ENCODE measurements at places on chromosomes 3 and 15.
A peak's percentile ranks its signal among the peaks of the same experiment; 100 is the strongest.

DNA sequence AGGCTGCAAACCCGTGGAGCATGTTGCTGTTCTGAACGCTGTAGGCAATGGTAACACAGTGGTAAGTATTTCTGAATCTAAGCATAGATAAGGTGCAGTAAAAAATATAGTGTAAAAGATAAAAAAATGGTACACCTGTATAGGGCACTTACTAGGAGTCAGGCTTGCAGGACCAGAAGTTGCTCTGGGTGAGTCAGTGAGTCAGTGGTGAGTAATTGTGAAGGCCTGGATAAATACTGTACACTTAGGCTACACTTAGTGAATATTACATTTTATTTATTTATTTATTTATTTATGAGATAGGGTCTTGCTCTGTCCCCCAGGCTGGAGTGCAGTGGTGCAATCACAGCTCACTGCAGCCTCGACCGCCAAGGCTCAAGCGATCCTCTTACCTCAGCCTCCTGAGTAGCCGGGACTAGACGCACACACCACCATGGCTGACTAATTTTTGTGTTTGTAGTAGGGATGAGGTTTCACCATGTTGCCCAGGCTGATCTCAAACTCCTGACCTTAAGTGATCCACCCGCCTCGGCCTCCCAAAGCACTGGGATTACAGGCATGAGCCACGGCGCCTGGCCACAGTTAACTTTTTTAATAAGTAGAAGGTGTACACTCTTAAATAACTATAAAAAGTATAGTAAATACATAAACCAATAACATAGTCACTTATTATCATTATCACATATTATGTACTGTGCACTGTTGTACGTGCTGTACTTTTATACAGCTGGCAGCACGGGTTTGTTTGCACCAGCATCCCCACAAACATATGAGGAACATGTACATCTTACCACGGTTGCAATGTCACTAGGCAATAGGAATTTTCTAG lies 155.1 kb downstream of the IGF1R start:
- no peak for DNase-seq

GRCh38 chr15:25611603-25612002 lies 172.8 kb upstream of the UBE3A start:
- no peak for DNase-seq

GRCh38 chr3:169879845-169880575 lies 10.3 kb upstream of the LRRC31 start:
- DNase-seq = no peak

- DNase-seq = no peak
Observed at GRCh38 chr3:11165476-11165875, 11.2 kb downstream of the HRH1 start.

DNA sequence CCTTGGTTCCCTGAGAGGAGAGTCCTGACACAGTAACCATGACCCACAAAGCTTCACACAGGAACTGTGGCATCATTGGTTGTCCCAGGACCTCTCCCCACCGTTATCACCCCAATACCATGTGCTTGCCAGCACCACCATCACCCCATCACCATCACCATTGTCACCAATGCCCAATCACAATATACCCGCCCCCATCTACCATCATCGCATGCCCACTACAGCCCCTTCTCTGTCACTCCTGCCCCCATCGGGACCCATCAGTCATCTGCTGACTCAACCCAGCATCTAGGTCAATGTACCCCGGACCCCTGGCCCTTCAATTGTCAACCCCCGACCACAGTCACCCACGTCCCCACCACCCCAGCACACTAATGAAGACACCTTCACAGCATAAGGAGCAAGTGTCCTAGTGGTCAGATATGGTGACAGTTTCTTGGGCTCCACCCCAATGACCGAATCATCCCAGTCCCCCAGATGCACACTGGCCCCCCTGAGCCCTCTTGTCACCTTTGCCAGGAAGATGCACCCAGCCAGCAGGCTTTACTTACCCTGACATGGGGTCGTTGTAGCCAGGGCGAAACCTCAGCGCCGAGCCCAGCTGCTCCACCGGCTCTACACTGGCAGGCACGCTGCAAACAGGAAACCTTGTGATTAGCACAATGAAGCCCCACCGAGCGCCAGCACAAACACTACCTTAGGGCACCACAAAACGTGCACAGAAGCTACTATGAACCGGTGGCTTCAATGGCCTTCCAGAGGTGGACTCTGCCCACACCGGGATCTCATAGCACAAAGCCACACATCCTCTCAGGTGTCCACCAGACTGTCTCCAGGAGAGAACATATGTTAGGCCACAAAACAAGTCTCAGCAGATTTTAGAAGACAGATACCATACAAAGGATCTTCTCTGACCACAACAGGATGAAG lies 25.1 kb downstream of the SHISA5 start:
- peak; percentile 60 for DNase-seq

- DNase-seq = no peak
Observed at GRCh38 chr3:13506680-13507079, 26.6 kb downstream of the HDAC11 start.

- no peak for DNase-seq
Observed at GRCh38 chr15:27582726-27583410, 516.2 kb downstream of the OCA2 start.

DNA sequence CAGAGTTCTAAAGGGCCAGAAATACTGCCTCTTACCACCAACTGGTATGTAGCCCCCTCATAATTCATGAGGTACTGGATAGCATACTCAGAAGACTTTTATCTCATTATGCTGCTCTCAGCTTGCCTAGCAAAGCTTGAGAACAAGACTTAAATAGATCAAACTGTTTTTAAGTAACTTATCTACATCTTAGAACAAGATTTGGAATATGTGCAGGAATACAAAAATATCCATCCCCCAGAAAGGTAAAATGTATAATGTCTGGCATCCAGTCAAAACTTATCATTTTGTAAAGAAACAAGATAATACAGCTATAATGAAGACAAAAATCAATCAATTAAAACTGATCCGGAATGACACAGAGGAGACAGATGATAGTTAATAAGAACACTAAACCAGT lies 400.4 kb upstream of the TGFBR2 start:
- DNase-seq = no peak

DNA sequence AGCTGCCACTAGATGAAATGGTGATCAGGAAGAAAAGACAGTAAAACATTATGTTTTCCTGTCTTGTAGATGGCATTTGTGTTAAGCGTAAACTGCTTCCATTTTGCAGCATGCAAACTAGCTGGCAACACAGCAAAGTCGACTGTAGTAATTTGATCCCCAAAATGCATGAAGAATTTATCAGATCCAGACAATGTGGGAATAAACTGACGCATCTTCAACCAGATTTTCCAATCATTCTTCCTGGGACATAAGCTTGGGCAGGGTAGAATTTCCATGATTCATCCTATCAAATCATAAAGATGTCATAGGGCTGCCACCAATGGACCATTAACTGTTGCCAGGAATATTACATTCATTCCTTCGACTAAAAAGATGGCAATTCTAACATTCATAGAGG lies 260.3 kb downstream of the ERC2 start:
- no peak for DNase-seq

GRCh38 chr3:141789281-141789680 lies 26.1 kb downstream of the GRK7 start:
- no peak for DNase-seq

DNA sequence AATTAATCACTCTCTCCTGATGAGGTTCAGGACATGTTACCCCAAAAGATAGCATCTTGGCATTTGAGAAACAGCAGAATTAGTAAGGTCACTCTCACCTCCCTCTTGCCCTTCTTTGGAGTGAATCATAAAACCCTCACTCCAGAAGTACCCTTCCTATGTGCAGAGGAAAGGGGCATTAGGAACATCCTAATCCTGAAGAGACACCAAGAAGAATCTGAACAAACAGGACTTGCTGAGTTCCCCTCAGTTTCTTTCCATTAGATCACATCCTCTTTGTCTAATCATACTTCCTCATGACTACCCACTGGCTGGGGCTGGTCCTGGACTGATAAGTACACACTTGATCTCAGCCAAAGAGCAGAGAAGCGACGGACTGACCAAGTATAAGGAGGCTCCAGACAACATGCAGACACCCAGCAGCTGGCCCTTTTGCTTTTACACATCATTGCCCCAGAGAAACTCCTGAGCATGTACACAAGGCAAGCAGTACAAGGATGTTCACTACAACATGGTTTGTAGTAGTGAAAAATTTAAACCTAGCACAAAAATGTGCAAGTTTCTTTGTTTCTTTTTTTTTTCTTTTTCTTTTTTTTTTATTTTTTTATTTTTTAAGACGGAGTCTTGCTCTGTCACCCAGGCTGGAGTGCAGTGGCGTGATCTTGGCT lies 15.0 kb upstream of the TM6SF1 start:
- DNase-seq = no peak

- DNase-seq = no peak
Observed at GRCh38 chr3:132016061-132017041, 18.5 kb downstream of the CPNE4 start.

DNA sequence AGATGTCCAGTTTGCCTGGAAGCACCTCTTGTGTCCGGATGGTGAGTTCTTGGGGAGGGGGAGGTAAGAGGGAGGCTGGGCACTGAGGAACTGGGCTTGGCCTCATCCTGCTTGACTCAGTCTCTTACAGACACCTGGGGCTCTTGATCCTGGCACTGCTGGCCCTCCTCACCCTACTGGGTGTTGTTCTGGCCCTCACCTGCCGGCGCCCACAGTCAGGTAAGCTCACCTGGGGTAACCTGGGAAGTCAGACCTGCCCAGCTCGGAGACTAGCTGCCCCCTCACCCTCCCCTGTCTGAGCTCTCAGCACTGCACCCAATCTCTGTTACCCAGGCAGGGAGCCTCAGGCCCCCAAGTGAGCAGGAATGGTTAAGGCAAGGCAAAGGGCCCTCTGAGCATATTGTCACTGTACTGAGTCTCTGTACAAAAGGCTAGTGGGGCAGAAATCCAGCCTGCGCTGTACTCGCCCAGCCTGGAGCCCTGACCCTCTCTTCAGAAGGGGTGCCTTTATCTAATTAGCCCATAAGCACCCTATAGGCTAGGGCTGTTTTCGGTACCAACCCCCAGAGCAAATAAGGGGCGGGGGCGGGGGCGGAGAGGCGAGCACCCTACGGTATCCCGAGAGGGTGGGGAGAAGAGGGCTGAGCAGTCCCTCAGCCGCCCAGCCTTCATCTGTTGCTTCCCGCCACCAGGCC lies 2.2 kb upstream of the IL17RC start:
- no peak for DNase-seq

DNA sequence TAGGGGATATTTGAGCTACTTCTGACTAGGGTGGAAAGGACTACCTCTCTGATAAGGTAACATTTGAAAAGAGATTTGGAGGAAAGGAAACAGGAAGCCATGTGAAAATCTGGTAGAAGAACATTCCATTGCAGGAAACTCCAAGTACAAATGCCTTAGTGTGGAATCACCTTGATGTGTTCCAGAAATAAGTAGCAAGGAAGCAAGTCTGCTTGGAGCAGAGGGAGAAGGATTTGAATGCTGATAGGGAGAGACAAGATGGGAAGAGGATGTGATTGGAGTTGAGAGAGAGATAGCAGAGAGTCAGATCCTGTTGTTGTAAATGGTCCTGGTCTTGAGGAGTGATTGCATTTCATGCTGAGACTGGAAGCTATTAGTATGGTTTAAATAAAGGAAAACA lies 335.1 kb upstream of the DCBLD2 start:
- no peak for DNase-seq

GRCh38 chr15:64111679-64112050 lies 15.9 kb downstream of the SNX1 start:
- DNase-seq = no peak

DNA sequence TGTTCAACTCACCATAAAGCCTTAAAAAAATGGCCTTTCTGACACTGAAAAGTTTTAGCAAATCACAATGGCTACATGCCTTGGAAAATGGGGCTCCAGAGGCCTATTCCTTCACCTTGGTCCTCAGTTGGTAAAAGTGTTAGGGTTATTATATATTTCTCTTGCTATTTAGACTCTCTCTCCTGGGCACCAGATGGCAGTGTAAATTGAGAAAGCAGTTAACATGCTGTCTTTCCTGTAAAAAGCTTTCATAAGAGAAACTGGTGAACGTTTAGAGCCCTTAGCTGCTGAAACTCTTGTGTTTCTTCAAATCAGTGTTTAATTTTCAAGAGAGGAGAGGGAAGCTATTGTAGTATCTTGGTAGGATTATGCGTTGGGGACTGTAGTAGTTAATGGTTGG lies 89.9 kb downstream of the LRTM1 start:
- no peak for DNase-seq

DNA sequence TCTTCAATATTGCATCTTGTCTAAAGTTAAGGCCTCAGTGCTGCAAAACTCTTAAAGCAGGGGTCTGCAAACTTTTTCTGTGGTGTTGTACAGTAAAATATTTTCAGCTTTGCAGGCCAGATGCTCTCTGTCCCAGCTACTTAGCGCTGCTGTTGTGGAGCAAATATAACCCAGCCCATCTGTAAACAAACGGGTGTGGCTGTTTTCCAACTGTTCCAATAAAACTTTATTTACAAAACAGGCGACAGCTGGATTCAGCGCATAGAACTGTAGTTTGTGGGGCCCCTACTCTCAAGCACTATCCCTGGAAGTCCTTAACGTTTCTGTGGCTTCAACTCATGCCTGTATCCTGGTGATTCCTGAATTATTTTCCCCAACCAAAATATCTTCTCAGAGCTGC lies 365.0 kb downstream of the FOXP1 start:
- DNase-seq = no peak

GRCh38 chr15:37016231-37016630 lies 84.1 kb downstream of the MEIS2 start:
- DNase-seq = no peak

DNA sequence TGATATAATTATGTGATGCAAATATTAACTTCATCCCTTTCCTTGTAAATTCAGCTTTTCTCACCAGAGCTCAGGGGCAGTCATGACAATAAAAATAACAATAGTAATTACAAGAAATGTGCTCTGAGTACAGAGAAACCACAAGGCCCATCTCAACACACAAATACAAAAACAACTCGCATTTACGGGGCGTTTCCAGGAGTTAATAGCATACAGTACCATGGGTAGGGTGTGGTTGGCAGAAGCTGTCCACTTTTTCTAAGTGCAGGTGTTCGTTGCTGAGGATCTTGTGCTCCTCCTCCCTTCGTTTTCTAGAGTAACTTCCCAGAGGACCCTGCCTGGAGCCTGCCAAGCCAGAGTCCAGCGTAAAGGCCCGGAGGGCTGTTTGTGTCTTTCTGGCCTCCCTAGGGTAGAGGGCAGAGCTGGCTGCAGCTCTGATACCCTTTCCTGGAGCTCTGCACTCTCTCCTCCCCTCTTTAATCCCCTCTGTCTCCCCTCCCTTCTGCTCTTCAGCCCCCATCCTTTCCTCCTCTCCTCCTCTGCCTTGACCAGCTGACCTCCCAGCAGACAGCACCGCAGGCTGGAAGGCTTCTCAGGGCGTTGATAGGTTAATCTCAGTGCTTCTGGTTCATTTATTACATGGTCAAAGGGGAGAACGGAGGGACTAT lies 11.4 kb downstream of the SEMA3G start:
- DNase-seq = no peak

DNA sequence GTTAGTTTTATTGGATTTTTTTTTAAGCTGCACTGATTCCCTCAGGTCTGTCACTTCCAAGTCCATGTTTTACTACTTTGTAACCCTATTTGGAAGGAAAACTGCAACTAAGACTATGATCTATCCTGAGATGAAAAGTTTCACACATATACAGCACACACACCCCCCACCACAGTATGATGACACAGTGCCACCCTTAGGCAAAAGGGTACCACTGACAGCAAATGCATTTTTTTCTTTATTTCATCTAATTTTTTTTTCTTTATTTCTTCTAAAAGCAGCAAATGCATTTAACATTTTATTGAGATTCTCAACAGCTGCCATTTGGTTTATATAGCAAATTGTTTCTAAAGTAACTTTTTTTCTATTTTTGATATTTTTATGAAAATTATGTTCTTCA lies 21.2 kb downstream of the NGRN start:
- peak; percentile 68 for DNase-seq

- no peak for DNase-seq
Observed at GRCh38 chr15:77617476-77618230, 15.1 kb downstream of the LINGO1 start.

GRCh38 chr3:21216598-21216997 lies 534.4 kb downstream of the ZNF385D start:
- no peak for DNase-seq

Measured in CD4-positive, alpha-beta T cell treated with Interferon alpha-2 for 1 hour (primary cell).